ENCODE measurements at places on chromosomes 16 and 17.

- DNase-seq = no peak
These were observed 11.3 kb downstream of the GINS2 start for GRCh38 chr16:85677383-85677967.

DNA sequence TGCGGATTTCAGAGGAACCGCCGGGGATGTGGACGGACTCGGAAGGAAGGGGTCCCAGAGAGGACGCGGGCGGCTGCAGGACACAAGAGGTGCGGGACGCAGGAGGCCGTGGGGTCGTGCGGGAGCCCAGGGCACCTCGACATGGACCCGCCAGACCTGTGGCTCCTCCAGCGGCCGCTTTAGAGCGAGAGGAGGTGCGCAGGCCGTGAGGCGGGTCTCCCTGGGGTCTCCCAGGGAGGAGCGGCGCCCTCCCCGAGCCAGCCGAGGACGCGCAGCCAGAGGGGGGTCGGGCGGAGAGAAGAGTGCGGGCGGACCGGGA lies 6.8 kb upstream of the FLYWCH1 start:
- DNase-seq = no peak

- no peak for DNase-seq
These were observed 75.6 kb downstream of the SPECC1 start for GRCh38 chr17:20084621-20085282.

- no peak for DNase-seq
These were observed 781.6 kb upstream of the SOX9 start for GRCh38 chr17:71339206-71339605.

DNA sequence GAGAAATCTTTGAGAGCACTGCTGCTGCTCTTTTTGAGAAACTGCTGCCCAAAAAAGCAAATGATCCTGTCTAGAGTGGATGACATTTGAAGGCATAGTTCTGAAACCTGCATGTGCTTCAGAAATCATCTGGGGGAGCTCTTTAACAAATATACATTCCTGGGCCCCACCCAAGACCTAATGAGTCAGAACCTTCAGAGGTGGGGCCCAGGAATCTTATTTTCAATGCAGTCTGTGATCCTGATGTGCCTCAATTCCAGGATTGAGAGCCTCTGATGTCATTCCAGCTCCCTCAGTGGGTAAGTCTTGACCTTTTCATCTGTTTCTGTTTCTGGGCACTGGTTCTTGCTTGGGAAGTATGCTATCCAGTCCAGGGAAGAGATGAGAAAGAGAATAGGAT lies 42.3 kb downstream of the HNF1B start:
- peak; percentile 82 for DNase-seq

GRCh38 chr17:32279891-32280716 lies 14.5 kb downstream of the RHBDL3 start:
- DNase-seq = no peak

- DNase-seq = no peak
These were observed 100.2 kb downstream of the WSCD1 start for GRCh38 chr17:6170349-6170748.

DNA sequence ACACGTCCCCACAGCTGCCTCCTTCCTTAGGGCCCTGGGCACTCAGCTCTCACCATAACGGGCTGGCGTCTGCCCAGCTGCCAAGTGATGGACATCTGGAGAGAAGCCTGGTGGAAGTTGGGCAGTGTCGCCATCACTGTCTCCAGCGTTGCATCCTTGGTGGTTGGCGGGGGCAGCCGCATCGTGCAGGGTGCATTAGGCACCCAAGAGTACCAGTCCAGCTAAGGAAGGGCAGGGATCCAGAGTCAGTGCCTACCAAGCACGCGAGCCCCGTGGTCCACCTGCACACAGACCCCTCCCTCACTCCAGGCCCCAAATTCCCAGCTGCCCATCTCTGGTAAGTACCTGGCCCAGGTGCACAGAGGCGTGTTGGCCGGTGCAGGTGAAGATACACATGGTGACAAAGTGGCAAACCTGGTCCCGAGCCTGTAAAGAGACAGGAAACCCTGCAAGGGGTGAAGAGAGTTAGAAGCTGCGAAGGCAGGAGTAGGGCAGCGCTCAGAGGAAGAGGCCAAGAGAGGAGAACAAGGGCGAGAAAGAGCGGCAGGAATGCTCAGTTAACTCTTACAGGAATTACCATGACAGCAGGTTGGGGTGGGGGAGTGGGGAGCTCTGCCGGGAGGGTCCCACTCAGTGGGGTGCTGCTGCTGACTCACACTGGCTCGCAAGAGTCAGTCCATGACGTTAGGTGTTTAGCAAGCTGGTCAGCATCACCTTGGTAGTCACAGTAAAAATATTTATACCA lies 9.5 kb downstream of the ALOX15 start:
- no peak for DNase-seq

DNA sequence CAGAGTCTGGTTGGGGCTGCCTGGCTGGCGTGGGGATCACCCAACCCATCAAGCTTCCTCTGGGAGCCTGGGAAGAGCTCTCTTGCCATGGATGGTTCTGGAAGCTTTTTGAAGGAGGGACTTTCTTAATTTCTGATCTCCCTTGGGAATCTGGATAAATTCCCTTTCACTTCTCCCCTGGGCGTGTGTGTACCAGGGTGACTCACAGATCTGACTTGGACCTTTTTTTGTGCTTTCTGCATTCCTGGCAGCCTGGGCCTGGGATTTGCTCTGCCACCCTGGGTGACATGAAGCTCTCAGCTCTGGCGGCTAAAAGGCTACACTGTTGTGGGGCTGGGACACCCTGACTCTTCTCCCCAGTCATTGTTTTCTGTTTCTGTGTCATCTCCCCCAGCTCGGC lies 70.1 kb downstream of the ABCC1 start:
- DNase-seq = peak; percentile 64

- DNase-seq = peak; percentile 65
These were observed 196.4 kb upstream of the KCNJ16 start for GRCh38 chr17:69878661-69879060.

- no peak for DNase-seq
These were observed 2.3 kb upstream of the CHST6 start for GRCh38 chr16:75497558-75497957.

DNA sequence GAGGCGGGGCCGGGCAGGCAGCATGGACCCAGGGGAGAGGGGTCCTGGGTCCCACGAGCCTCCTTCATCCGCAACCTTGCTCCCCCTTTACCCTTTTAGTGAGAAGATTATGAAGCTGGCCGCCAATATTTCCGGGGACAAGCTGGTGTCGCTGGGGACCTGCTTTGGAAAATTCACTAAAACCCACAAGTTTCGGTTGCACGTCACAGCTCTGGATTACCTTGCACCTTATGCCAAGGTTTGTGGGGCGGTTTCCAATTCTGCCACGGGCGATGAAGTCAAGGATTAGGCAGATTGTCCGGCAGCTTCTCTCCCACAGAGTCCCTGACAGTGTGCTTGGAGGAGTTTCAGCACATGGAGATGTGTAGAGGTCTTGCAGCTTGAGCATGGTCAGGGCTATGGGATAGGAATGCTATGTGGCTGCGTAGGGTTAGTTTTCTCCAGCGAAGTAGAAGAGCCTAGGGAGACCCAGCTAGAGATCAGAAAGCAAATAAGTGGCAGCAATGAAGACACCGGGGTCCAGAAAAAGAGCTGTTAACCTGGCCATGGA lies 598 bp downstream of the NIP7 start:
- peak; percentile 14 for DNase-seq

- no peak for DNase-seq
These were observed 14.6 kb upstream of the SPHK1 start for GRCh38 chr17:76369804-76370203.

DNA sequence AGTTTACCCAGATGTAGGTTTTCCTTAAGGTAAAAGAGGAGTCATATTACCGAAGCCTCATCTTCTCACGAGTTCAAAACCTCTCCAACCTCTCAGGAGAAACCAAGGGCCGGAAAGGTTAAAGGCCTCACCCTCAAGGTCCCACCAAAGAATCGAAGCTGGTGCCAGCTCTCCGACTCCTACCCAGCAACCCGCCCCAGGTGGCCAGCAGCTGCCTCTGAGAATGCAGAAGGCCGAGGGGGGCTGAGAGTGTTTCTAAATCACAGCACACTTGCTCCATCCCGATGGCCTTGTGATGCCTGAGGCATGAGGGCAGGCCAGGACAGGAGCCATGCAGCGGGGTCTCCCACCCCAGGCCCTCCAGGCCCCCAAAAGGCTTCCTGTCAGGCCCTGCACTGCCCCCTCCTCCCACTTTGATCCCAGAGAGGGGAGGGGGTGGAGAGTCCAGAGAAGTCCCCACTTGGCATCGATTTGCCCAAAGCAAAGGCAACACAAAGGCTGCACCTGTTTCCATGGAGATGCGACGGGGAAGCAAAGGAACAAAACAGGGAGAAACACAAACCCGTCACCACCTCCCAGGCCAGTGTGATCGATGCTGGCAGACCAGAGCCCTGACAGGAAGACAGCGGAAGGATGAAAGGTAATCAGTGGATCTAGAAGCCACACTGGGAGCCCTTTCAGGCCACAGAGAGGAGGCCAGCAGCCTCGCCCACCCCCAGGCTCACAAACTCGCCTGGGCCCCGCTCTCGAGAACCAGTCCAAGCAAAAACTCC lies 39.0 kb downstream of the CUEDC1 start:
- DNase-seq = no peak

- peak; percentile 74 for DNase-seq
These were observed 9.4 kb upstream of the SLC6A4 start for GRCh38 chr17:30244853-30245385.

DNA sequence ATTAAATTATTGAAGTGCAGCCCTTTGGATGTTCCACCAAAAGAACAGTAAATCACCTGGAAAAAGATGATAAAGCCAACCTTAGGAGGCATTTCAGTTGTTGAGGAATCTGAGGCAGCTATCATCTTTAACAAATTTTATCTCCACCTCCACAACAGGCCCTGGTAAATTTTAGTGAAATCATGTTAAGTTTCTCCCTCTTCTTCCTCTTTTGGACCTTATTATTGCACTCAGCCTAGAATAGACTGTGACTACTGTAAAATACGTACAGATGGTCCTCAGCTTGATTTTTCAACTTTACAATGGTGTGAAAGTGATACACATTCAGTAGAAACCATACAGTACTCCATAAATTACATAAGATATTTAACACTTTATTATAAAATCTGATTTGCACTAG lies 90.3 kb downstream of the USP32 start:
- no peak for DNase-seq

GRCh38 chr16:1559446-1559975 lies 26.0 kb downstream of the TMEM204 start:
- DNase-seq = no peak
